ENCODE measurements at places on chromosomes 7 and 10.
A peak's percentile ranks its signal among the peaks of the same experiment; 100 is the strongest.

DNA sequence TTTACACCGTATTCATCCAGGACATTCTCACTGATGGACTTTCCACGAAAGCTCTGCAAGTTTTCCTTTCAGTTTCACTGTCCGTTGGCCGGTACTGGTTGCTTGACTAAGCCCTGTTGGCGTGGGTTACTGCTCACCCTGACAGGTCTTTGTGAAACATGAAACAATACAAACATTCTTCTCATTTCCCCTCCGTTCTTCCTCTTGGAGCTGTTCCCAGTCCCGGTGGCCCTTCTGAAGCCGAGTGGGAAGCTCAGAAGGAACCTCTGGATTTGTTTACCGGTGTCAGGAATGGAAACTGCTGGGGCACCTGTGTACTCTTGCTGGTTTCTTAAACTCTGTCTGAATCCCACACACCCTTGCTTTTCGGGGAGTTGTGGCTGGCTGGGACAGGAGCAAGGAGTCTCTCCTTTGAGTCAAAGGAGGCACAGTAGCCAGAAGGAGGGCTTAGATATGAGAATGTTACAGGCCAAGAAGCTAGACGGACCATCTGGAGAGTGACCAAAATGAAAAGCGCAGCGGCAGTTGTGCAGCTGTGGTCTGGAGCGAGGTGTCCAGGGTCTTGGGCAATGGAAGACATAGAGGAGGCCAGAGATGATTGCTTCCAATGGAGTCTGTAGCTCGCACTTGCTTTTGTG lies 45.7 kb downstream of the LYZL2 start:
- DNase-seq, result no peak

GRCh38 chr7:140506788-140507464 lies 27.6 kb upstream of the MKRN1 start:
- DNase-seq, result peak; percentile 57

- DNase-seq, result no peak
Measured at GRCh38 chr7:21251151-21251800, 176.6 kb upstream of the SP4 start.

DNA sequence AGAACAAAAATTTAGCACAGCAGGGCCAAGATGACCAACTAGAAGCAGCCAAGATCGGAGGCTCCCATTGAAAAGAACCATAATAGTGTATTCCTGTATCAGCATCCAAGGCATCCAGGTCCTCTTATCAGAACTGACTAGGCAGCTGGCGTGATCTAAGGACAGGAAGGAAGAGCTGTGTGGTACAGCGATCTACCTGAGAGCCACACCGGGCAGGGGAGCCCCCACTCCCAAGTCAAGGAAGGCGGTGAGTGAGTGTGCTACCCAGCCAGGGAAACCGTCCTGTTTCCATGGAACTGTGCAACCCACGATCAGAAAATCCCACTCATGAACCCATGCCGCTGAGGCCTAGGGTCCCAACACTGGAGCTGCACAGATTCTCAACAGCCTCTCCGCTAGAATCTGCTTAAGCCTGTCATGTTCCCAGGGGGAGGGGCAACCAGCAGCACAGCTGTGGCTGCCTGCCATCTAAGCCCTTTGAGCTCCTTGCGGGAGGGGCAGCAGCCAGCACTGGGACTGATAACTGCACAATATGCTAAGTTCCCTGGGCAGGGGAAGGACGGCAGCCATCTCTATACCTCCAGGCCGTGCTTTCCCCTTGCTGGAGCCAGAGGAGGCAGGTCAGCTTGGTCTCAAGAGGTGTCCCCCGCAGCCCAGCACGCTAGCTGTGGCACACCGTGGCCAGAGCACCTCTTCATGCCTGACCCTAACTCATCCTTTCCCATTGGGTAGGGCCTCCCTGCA lies 213.0 kb upstream of the SMIM30 start:
- DNase-seq, result peak; percentile 79

GRCh38 chr7:45689797-45690761 lies 115.9 kb downstream of the ADCY1 start:
- peak; percentile 19 for DNase-seq

- DNase-seq, result peak; percentile 28
Measured at GRCh38 chr7:93799750-93800357, 90.7 kb downstream of the TFPI2 start.

DNA sequence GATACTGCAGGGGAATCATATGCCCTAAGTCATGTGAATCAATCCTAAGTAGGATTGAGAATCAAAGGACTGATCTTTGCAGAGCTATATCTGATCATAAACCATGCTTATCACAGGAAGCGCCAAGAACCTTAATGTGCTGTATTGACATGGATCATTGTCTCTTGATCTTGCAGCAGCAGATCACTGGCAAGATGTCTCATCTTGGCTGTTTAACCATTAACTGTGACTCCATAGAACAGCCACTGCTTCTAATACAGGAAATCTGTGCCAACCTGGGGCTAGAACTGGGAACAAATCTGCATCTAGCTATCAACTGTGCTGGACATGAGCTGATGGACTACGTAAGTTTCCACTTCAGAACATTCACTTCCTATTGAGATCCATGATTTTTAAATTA lies 21.6 kb downstream of the ENO4 start:
- DNase-seq, result no peak

- no peak for DNase-seq
Measured at GRCh38 chr10:58384095-58384494, 1.1 kb upstream of the TFAM start.

GRCh38 chr7:128895320-128895719 lies 15.2 kb downstream of the KCP start:
- DNase-seq, result no peak

DNA sequence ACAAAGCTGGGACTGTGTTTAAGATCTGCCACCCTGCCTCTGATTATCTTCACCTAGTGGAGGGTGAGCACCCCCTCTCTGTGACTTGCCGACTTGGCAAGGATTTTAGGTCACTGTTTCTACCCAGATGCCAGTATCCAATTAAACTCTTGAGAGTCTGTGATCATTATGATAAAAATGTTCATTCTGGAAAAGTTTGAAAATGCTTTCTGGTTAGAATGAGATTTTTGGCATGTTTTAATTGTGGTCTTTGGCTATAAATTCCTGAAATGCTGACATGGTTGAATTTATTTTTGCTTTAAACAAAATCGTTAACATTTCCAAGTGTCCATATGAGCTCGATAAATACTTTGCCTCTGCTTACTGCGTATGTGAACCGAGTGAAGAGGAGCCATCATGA lies 221.4 kb downstream of the BICC1 start:
- DNase-seq, result peak; percentile 57

DNA sequence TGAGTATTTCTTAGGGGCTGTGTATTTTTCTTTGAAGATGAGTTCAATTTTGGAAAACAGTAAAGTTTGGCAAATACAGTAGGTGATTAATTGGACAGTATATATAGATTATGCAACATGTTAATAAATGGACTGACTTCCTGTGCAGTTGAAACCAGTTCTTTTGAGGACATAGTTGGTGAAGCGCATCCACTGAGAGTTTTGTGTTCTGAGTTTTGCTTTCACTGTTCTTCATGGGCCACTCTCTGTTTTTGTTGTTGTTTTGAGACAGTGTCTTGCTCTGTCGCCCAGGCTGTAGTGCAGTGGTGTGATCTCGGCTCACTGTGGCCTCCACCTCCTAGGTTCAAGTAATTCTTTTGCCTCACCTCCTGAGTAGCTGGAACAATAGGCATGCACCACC lies 109.0 kb downstream of the SDHAF3 start:
- DNase-seq, result no peak

GRCh38 chr7:128103498-128104107 lies 72.4 kb upstream of the LRRC4 start:
- DNase-seq, result peak; percentile 57

- no peak for DNase-seq
Measured at GRCh38 chr7:121824276-121824675, 48.7 kb upstream of the PTPRZ1 start.

GRCh38 chr7:140235114-140235513 lies 58.3 kb upstream of the KDM7A start:
- no peak for DNase-seq

- DNase-seq, result no peak
Measured at GRCh38 chr7:66205741-66206090, 582 bp downstream of the TPST1 start.

GRCh38 chr10:37871143-37871542 lies 13.7 kb upstream of the ZNF248 start:
- no peak for DNase-seq

GRCh38 chr7:11896663-11897062 lies 64.7 kb upstream of the THSD7A start:
- no peak for DNase-seq

- DNase-seq, result no peak
Measured at GRCh38 chr10:75405598-75406461, 4.3 kb upstream of the ZNF503 start.

DNA sequence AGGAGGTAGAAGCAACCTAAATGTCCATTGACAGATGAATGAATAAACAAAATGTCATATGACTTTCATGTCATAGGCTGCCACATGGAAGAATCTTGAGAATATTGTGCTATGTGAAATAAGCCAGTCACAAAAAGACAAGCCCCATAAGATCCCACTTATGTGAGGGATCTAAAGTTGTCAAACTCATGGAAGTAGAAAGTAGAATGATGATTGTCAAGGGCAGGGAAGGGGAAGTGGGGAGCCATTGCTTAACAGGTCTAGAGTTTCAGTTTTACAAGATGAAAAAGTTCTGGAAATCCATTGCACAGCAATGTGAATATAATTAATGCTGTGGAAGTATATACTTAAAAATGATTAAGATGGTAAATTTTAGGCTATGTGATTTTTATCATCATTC lies 229.3 kb upstream of the KMT2E start:
- DNase-seq, result no peak

GRCh38 chr10:33612116-33612515 lies 277.6 kb upstream of the NRP1 start:
- no peak for DNase-seq

DNA sequence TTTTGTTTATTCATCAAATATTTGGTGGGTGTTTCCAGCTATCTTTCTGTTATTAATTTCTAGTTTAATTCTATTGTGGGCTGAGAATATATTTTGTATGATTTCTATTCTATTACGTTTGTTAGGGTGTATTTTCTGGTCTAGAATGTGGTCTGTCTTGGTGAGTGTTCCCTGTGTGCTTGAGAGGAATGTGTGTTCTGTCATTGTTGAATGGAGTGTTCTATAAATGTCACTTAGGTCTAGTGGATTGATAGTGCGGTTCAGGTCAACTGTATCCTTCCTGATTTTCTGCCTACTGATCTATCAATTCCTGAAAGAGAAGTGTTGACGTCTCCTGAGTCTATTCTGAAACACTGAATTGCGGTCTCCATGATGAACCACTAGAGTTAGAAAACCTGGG lies 8.5 kb downstream of the HTRA1 start:
- DNase-seq, result no peak

- no peak for DNase-seq
Measured at GRCh38 chr10:90222939-90223338, 521.5 kb downstream of the KIF20B start.

- no peak for DNase-seq
Measured at GRCh38 chr10:17914169-17915045, 37.3 kb upstream of the SLC39A12 start.

DNA sequence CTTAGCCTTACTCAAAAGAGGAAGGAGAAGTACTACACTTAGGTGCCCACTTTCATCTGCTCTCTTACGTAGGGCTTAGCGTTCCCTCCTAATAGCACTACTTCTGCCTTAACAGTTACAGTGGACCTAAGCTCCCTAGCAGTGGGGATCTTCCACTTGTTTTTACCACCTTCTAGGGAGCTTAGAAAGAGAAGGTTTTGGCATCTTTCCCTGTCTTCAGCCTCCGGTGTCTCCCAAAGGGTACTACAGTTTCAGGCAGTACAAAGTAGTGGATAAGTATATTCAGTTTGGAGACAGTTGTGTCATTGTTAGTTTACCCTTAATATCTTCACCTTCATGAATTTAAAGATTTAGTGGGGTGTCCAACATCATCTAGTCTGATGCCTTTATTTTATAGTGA lies 14.6 kb downstream of the CHRM2 start:
- DNase-seq, result no peak

DNA sequence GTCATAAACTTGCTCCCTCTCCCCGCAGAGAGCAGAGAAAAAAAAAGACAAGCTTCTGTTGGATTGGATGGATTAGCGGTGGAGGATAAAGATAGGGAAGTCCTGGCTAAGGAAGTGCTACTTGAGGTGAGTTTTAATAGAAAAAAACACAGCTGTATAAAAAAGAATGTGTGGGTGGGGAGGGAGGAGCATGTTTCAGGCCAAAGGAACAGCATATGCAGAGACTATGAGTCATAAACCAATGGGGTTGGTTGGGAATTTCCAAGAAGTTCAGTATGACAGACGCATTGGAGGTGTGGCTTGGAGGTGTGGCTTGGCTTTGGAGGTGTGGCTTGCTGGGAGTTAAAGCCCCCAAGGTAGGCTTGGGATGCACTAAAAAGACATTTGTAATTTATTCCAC lies 103.0 kb upstream of the LSM8 start:
- no peak for DNase-seq

DNA sequence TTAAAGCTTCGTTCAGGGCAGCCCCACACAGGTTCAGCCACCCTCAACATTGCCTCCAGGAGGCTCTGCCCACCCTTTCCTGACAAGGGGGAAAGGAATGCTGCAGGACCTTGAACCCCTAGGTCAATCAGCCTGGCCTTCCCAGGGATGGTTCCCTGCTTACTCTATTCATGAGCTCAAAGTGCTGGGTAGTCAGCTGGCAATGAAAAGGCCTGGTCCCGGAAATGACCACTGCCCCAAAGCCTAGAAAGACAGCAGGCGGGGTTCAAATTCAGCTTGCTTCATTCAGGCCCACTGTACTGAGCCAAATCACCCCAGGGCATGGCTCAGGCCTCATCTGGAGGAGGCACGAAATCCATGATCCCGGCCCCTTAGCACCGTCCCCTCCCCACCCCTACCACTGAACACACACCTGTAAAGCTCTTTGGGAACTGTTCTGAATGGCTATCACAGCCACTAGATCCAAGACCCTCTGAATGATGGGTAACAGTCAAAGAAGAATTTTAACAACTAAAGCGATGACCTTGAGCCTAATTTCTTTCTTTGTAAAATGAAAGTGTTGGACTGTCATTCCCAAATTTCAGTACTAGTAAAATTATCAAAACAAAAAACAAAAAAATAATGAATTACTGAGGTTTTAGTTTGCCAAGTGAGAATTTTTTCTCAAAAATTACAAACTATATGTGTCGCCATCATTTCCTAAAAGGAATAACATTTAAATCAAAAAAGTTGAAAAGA lies 1.0 kb downstream of the URGCP start:
- no peak for DNase-seq

All from D341Med (cell line).